CD4-positive, alpha-beta T cell treated with Interleukin-4 for 4 hours (primary cell): ENCODE measurements at places on chromosomes 3 and 15.

GRCh38 chr15:63605816-63606215, 8.6 kb downstream of the FBXL22 start:
- peak; percentile 58 for DNase-seq

DNA sequence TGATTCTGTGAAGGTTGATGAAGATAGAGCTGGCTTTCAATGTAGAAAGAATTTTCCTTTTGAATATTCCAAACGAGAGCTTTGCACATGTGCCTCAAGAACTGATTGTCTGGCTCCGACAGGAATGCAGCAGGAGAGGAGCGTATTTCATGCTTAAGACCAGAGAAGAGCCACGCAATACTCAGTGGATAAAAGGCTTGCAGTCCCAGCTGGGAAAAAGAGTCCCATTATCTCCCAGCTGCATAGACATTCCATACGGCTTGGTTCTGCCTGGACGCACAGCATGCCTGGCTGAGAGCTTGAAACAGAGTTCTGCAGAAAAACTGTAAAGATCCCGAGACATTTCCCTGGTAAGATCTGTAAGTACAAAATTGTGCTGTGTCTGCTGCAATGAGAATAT, at the start of gene CNTN6:
Gene CNTN6 (plus strand): TSS at position 254 of the 400 bp plus-strand sequence. CDS start 54,985 bp downstream, outside the sequence.
- DNase-seq: no peak

DNA sequence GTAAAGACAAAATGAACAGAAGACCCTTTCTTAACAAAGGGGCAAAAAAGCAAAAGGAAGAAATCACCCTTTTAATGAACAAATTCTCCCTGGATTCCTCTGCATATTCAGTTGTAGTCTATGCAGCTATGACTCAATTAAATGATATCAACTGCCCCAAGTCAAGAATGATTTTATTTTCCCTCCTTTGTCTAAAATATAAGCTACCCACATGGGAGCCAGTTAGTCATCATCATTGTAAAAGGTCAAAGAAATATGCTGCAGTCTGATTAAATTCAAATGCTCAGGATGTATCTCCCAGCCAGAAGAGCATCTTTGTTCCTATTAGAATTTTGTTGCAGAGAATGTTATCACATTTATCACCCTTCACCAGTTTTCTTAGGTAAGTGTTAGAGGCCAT, 84.0 kb downstream of the SST start:
- no peak for DNase-seq

GRCh38 chr3:45642731-45643152, 46.5 kb upstream of the SACM1L start:
- no peak for DNase-seq

GRCh38 chr3:135805752-135806151, 159.8 kb upstream of the PPP2R3A start:
- DNase-seq: no peak

DNA sequence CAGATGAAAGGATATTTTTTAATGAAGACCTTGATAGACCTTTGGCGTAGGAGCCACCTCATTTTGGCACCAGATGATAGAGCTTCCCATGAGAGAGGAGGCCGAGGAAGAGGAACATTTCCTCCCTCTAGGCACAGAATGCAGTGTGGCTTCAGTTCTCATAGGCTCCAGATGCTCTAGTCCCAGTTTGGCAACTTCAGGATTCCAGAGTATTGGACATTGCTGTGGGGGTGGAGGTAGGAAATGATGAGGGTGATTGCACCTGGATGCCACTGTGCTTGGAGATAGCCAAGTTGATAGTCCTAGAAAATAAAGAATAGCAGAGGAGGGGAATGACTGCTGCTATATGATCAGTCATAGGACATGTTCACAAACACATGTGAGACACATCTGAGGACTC, 58.3 kb upstream of the KY start:
- DNase-seq: no peak
